ENCODE measurements at places on chromosomes 5 and 9.

GRCh38 chr5:168879929-168880328 lies 300.8 kb upstream of the PANK3 start:
- DNase-seq, result no peak

- peak; percentile 11 for DNase-seq
These were observed 536 bp downstream of the FEM1C start for GRCh38 chr5:115544043-115544435.

- DNase-seq, result no peak
These were observed 4.0 kb downstream of the TSLP start for GRCh38 chr5:111075520-111075919.

GRCh38 chr9:128321879-128322403 lies 306 bp downstream of the TRUB2 start:
- no peak for DNase-seq

DNA sequence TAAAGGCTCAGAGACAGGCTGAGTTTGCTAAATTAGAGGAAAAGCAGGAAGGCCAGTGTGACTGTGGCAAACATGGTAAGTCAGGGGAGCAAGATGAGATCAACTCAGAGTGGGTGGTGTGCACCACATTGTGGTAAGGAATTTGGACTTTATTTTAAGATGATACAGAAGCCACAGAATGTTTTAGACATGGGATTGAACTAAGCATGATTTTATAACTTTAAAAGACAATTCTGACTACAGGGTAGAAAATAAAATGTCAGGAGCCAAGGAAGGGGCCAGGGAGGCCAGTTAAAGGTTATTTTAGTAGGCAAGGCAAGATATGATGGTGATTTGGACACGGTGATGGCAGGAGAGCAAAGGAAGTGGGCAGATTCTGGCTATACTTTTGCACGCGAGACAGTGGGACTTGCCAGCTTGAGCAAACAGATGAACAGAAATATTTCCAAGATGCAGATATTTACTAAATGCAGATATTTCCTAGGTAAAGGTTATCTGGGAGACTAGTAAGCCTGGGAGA lies 53.9 kb downstream of the TSSK1B start:
- no peak for DNase-seq

DNA sequence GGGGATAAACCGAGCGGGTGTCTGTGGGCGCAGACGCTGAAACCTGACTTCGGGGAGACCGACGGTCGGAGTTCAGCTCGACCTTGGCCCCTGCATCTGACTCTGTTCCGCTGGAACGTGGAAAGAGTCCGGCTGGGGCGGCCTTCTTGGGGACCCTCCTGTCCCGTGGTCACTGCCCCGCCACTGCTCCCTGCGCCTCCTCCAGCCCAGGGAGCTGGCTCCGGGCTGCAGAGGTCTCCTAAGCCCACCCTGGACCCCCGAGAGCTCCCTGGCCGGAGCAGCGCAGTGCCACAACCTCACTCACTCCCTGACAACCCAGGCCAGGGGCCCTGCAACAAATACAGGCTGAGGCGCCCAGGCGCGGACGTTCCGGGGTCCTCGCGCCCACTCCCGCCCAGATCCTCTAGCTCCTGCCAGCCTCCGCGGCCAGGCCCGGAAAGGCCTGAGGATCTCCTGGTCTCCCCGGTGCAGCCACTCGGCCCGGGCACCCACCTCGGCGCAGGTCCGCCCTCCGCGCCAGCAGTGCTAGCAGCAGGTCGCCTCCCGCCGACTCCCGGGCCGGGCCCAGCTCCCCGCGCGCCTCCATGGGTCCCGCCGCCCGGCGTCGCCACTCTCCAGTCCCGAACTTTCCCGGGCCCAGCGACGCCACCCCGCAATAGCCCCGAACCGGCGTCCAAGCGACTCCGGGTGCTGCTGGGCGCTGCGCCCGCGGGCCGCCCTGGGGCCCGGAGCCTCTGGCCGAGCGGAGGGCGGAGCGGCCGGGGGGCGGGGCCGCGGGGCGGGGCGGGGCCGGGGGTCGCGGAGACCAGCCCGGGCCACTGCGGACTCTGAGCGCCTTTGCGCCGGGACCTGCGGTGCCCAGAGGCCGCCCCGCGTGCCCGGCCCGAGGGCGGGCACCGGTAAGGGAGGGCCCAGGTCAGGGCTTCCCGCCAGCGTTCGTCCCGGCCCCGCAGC lies 2.2 kb downstream of the LHX3 start:
- DNase-seq, result no peak

DNA sequence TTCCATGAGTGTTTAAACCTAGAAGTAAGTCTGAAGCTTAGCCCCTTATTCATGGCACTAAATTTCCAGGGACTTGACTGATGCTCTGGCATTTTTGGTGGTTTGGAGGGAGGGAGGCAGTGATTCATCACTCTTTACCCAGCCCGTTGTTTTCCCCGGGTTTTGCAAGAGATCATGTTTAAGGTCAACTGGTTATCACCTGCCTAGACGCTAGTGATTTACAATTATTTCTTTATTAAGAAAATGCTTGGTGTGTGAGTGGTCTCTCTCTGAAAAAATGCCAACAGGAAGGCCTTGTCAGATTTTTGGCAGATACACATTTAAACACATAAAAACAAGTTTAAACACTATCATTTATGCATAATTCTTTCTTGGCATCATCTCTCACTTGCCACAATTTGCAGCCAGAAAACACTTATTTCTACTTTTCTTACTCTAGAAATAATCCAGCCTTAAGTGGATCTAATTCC lies 737.9 kb upstream of the ZNF608 start:
- no peak for DNase-seq

DNA sequence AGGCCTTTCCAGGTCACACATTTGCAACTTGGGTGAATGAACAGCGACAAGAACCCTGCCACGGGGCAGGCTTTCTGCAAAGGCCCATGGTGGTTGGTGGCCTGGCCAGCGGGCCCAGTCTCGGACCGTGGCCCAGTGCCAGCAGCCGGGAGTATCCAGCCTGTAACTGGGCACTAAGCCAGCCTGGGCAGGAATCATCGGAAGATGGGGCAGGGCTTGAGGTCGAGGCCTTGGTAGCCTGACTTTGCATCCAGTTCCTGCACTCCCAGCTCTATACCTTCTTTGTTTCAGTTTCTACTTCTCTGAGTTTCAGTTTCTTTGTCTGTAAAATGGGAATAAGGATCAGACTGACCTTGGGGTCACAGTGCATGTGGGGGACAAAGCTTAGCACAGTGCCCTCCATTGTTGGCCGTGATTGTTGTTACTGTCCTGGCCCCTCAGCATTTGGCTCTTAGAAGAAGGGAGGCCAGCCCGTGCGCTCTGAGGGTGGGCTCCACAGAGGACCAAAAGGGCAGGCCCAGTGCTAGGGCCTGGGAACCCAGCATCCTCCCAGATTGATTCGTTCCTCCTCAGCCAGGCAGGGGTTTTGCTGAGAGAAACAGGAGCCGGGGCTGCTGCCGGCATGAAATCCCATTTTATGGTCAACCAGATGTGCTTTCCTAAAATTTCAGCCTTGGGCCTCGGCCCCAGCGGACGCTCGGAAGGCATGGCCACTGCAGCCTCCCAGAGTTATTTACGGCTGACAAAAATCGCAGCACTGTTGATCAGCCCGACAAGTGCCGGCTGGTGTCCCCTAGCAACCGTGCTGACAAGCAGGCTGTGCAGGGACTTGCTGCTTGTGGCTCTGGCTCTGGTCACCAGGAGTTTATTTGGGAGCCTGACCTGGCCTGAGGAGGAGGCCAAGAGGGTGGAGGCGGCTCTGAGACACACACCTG lies 43.6 kb downstream of the JADE2 start:
- DNase-seq, result no peak

DNA sequence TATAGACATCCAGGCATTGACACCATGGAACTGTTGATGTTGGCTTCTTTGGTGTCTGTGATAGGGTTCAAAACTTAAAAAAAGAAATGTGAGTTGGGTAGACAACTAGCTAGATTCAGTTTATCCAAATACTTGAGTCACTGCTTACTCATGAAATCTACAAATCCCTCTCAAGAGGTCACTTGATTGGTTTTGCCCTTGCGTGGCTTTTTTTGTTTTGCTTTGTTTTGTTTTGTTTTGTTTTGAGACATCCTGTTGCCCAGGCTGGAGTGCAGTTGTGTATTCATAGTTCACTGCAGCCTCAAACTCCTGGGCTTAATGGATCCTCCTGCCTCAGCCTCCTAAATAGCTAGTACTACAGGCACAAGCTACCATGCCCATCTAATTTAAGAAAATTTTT lies 10.5 kb upstream of the ENTREP1 start:
- no peak for DNase-seq

DNA sequence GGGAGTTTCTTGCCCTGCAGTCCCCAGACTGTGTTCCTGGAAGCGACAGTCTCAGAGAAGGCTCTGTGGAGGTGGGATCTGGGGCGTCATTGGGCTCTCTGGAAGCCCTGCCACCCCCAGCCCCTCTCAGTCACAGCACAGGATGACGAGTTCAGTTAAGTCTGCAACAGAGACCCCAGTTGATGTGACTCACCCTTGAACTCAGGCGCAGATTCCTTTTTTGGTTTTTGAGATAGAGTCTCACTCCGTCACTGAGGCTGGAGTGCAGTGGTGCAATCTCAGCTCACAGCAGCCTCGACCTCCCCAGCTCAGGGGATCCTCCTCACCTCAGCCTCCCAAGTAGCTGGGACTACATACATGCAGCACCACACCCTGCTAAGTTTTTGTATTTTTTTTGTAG lies 8.3 kb downstream of the HRH2 start:
- DNase-seq, result no peak

DNA sequence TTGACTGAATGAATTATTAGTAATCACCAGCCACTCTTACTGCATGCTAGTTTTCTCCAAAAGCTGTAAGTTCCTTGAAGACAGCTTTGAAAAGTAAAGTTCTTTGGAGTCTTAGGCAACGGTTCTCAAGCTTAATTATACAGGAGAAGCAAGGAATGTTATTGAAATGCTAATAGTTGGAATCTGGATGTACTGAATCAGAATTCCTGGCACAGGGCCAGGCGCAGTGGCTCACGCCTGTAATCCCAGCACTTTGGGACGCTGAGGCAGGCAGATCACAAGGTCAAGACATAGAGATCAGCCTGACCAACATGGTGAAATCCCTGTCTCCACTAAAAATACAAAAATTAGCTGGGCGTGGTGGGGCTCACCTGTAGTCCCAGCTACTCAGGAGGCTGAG lies 33.4 kb downstream of the GRIA1 start:
- no peak for DNase-seq

DNA sequence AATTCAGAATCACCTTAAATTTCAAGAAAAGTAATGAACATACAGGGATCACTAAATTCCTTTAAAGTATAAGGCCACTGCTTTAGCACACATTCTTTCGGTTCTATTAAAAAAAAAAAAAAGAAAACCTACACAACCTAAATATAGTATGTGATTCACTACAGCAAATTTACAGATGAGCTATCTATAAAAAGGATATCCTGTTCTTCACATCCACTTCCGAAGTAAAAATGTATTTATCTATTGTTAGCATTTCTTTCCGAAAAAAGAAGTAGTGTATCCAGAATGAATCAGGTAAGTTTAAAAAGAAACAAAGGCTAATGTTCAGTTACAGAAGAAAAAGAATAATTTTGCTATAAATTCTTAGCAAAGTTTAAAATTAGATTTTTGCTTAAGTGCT lies 70.2 kb downstream of the ECPAS start:
- DNase-seq, result no peak

- DNase-seq, result no peak
These were observed 316.4 kb downstream of the NR3C1 start for GRCh38 chr5:143086908-143087637.

DNA sequence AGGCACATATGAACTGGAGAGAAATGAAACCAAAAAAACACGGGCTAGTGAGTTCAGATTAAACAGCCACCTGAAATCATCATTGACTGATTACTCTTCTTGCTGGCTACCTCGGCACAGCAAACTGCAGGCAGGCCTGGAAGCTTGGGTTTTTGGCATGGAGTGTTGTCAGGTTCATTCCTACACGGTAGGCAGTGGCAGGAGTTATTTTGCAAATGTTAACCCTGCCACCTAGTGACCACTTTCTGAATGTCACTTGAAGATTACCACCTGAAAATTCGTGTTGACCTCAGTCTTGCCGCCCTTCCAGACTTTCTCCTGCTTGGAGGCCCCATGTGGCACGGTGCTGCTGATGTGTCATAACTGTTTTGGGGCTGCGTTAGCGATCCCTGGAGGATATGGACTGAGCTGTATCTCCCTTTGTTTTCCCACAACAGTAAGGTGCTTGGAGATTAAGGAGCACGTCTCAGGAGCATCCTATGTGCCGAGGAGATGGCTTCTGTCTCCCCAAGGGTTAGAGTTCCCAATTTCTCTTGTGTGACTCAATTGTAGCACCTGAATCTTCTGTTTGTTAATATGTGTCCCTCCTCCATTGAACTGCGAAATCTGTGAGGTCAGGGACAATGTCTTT lies 12.7 kb upstream of the CD180 start:
- peak; percentile 33 for DNase-seq

- no peak for DNase-seq
These were observed 117.8 kb downstream of the PTTG1 start for GRCh38 chr5:160539431-160539830.
